Suppressor macrophage treated with lipopolysaccharide for 1 hour (primary cell): ENCODE measurements at places on chromosomes 6 and 20.
A peak's percentile ranks its signal among the peaks of the same experiment; 100 is the strongest.

- no peak for DNase-seq
These were observed 247.8 kb upstream of the CHD6 start for GRCh38 chr20:41865938-41866337.

DNA sequence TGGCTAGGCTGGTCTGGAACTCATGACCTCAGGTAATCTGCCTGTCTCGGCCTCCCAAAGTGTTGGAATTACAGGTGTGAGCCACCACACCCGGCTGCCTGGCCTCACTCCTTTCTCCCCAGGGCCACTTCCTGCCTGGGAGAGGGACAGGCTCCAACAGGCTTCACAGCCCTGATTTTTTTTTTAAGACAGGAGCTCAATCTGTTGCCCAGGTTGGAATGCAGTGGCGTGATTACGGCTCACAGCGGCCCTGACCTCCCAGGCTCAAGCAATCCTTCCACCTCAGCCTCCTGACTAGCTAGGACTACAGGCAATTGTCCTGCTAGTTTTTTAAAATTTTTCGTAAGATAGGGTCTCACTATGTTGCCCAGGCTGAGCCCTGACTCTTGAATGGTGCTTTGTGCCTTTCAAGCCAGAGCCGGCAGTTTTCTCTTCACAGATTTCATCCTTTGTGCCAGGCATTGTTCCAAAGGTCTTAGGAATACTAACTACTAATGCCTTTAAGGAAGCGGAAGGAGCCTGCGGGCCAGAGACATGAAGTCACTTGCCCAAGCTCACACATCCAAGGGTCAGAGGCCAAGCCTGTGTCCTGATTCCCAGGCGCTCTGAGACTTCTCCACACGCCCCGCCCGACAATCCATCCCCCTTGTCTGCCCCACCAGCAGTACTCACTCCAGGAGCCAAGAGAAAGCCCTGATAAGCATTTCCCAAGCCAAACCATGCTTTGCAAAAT lies 19.2 kb downstream of the CAPN11 start:
- no peak for DNase-seq

DNA sequence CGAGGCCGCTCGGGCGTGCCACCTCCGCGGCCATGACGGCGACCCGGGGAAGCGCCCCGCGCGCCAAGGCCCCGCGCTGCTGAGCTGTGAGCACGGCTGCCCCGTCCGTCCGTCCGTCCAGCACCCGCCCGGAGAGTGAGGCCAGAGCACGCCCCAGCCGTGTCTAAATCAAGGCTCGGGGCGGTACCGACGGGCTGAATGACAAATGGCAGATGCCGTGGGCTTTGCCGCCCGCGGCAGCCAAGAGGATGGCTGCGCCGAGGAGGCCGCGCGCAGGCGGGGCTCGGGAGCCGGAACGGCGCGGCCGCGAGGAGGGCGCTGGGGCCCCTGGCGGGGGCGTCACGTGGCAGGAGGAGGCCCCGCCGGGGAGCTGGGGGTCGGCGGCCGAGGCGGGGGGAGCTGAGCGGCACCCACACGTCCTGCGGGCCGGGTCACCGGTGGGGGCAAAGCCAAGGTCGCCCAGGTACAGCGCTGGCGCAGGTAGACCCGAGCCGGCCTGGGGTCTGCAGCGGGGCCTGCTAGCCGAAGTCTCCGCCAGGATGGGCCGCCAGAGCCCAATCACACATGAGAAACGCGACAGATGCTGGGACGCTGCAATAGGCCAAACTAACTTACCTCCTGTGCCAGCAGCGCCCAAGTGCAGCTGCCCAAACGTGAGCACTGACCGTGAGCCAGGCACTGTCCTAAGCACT lies at the start of gene PLAGL1:
PLAGL1 (minus strand) TSS at position 140 of the 692 bp plus-strand sequence. CDS start 60,123 bp downstream, outside the sequence.
- peak; percentile 76 for DNase-seq

DNA sequence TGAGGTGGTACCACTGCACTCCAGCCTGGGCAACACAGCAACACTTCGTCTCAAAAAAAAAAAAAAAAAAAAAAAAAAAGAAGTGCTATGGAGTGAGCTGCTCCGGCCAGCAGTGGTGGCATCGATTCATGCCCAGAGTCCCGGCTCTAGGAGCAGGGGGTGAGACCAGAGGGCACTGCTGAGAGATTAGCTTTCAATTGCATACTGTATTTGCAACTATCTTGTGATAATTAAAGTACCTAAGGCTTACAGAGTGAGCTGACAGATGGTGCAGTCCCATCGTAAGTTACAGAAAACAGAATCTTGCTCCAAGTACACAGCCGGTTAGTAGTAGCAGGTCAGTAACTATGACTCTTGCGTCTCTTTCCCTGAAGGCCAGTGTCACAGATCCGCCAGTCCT lies 31.5 kb downstream of the TMEM14B start:
- no peak for DNase-seq

- DNase-seq: peak; percentile 42
These were observed 34.6 kb upstream of the ADGRF1 start for GRCh38 chr6:47076422-47077344.

GRCh38 chr6:43743682-43744381 lies 26.2 kb upstream of the VEGFA start:
- DNase-seq: no peak

- no peak for DNase-seq
These were observed 37.8 kb downstream of the HCRTR2 start for GRCh38 chr6:55212156-55212555.

- DNase-seq: no peak
These were observed 28.1 kb upstream of the TRAF3IP2 start for GRCh38 chr6:111633822-111634221.

DNA sequence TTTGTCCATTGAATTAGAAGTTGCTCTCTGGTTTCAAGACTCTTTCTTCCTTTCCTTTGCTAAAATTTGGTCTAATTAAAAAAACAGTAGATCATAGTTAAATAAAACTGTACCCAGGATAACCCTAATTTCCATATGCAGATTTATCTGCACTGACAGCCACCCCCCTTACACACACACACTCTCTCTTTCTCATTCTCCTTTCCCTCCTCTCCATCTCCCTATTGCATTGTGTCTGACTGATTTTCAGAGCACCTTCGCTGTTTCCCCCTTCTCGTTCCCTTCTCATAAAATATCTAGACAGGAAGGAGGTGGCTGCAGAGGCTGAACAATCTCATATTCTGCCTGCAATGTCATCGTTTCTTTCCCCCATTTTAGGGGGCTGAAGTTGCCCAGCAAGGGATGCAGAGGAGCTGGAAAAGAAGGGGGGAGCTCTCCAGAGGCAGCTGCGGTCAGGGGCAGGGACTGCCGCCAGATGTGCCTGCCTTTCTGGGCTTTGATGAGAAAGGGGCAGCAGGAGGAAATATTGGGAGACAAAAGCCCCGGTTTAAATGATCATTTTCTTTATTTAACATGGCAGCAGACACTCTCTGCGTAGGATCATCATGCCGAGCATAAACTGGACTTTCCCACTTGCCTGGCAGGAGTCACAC lies 22.5 kb upstream of the MMS22L start:
- DNase-seq: no peak

- peak; percentile 74 for DNase-seq
These were observed 807 bp downstream of the LKAAEAR1 start for GRCh38 chr20:64083378-64083803.

- DNase-seq: no peak
These were observed 7.0 kb upstream of the NKAIN4 start for GRCh38 chr20:63261060-63261794.
